ENCODE measurements at places on chromosomes 5 and 9.
A peak's percentile ranks its signal among the peaks of the same experiment; 100 is the strongest.

DNA sequence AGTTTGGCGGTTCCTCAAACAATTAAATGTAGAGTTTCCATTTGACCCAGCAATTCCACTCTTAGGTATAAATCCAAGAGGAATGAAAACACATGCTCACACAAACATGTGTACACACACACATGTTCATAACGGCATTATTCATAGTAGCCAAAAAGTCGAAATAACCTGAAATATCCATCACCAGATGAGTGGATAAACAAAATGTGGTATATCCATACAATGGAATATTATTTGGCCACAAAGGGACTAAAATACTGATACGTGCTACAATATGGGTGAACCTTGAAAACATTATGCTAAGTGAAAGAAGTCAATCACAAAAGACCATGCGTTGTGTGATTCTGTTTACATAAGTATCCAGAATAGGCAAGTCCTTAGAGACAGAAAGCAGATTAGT, 8.7 kb downstream of the RGS3 start:
- no peak for DNase-seq

DNA sequence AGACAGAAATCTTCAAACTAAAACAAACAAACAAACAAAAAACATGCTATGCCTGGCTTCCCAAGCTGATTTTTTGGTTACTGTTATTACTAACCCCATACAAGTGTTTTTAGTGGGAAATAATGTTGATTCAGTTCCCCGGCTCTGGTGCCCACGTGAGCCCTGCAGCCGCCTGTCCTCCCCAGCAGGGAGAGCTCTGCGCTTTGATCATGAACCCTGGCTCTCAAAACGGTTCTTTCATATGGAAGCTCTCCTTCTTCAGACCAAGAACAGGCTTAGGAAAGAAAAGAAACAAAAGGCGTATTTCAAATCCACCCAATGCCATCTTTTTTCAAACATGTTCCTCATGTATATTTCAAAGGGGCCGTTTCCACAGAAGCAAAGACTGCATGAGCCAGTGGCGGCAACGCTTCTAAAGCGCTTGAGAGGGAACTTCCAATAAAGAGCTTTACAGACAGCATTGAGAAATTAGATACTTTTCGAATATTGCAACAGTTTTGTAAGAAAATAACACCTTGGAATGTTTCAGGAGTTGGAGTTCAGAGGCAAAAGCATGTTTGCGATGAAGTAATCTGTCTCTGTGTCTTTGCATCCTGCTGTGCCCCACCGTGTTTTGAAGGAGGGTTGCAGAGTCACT, 74.8 kb downstream of the ICE1 start:
- DNase-seq, result peak; percentile 68

DNA sequence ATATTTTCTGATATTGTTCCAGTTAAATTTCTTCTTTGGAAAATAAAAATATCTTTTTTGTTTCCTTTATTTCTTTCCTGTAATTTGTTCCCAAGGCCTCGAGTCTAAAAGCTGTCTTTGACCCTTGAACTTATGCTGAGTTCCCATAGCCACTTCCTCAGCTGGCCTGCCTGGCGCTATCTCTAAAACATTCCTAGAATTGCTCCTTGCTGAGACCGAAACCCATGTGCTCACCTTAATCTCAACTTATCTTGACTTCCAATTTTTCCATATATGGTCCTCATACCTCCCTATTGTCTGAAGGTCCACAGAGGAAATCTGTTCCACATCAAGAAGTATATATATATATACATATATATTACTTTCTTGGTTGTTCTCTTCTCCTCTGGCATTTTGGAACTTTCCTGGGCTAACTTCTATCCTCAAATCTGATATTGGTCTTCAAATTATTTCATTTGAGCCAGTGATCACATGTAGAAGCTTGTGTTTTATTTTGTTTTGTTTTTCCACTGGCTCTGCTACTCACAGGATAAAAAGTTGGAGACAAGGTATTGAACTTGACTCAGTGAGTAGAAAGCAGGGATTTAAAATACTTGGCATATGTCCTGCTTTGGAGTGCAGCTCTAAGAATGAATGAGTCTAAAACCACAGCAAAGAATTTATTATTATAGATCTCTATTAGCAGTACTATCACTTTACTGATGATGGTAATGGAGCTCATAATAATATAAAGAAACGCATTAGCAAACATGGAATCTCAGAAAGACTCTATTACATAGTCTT, 45.2 kb downstream of the ENC1 start:
- DNase-seq, result peak; percentile 70

- DNase-seq, result no peak
Observed at GRCh38 chr9:130634191-130634768, 30.1 kb upstream of the PRDM12 start.

- DNase-seq, result no peak
Observed at GRCh38 chr9:2340046-2340760, 281.4 kb upstream of the VLDLR start.

All from ELR (cell line).